ENCODE measurements at places on chromosomes 3 and 15.

- DNase-seq, result peak; percentile 38
Measured at GRCh38 chr3:50008931-50009330, 69.0 kb downstream of the RBM6 start.

- peak; percentile 49 for DNase-seq
Measured at GRCh38 chr3:187742351-187743171, 2.7 kb downstream of the BCL6 start.

- peak; percentile 51 for DNase-seq
Measured at GRCh38 chr3:124620600-124621063, 109.6 kb upstream of the UMPS start.

DNA sequence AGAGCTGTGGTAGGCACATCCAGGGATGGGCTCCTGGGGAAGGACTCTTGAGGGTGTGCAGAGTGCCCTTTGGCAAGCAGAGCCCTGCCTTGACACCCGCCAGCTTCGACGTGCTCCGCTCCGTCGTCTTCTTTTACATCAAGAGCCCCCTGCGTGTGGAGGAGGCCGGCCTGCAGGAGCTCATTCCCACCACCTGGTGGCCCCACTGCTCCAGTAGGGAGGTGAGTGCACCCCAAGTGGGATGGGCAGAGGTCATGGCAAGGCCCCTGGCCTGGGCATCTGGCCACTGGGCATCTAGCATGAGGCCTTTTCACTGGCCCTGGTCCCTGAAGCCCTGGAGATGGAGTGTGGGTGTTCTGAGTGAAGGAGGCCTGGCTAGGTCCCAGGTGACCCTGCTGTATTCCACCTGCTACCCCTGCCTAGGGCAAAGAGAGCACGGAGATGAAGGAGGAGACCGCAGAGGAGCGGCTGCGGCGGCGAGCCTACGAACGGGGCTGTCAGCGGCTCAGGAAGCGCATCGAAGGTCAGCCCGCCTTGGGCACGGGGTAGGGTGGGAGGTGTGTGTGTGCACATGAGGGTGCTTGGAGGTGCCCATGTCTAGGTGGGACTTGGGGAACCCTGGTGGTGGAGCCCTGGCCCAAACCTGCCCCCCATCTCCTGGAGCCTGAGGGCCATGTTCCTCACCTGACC, 12.2 kb downstream of the RNF123 start:
- DNase-seq, result no peak

GRCh38 chr3:330494-331115, 134.0 kb downstream of the CHL1 start:
- no peak for DNase-seq

DNA sequence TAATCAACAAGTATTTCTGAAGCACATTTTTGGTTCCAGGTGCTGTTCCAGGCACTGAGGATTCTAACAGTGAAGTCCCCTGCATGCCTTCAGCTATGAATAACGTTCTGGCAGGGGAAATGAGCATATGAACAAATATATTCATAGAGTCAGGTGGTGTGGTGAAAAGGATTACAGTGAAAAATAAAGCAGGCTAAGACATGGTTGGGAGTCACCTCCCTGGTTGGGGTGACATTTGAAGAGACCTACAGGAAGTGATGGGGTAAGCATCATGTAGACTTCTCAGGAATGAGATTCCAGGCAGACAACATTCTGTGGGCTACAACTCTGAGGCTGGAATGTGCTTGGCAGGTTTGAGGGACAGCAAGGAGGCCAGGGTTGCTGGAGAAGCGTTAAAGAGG, 15.0 kb downstream of the FRMD4B start:
- DNase-seq, result peak; percentile 43

- DNase-seq, result no peak
Measured at GRCh38 chr3:171190668-171191067, 164.1 kb upstream of the SLC2A2 start.

- DNase-seq, result no peak
Measured at GRCh38 chr3:17709236-17709810, 33.1 kb downstream of the TBC1D5 start.

DNA sequence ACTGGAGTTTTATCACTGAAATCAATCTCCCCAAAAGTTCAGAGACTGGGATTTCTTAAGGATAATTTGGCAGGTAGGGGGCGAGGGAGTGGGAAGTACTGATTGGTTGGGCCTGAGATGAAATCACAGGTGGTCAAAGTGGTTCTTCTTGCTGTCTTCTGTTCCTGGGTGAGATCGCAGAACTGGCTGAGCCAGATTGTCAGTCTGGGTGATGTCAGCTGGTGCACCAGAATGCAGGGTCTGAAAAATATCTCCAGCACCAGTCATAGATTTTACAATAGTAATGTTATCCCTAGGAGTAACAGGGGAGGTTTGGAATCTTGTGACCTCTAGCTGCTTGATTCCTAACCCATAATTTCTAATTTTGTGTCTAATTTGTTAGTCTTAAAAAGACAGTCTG, 86.7 kb upstream of the SLC25A36 start:
- DNase-seq, result no peak

DNA sequence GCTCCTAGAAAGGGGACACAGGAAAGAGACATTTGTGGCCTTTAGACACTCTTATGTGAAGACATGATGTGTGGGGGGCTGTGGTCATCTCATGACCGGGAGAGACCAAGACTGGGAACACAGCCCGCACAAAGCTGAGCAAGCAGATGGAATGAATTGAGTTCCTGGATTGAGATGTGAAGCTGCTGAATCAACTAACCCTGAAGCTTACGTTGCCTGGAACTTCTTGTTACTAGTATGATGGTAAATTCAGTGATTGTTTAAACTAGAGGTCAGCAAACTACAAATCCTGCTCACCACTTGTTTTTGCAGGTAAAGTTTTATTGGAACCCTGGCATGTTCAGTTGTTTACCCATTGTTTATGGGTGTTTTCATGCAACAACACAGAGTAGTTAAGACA, 83.4 kb upstream of the BHLHE40 start:
- DNase-seq, result no peak

DNA sequence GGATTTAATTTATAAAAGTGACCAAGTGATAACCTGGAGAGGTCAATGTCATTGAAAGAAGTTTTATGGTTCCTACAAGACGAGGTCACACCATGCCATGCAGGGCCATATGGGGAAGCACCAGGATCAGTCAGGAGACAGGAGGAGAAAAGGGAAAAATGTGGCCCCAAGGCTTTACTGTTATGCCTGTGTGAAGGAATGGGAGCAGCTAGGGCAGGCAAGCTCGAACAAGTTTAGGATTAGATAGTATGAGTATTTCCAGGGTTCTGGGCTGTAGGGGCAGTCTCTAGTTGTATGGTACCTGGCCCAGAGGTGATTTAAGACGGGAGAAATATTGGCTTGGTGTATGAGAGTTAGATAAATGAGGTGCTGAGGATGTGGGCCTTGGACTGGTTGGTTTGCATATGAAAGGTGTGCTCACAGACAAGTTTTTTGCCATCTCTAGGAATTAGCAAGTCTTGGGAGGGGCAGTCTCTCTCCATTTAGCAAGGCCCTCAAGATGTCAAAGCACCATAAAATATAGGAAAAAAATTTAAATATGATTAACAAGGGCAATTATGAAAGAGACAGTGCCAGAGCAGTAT, 36.3 kb upstream of the DCLK3 start:
- no peak for DNase-seq

GRCh38 chr3:188510366-188510765, 356.4 kb downstream of the LPP start:
- DNase-seq, result peak; percentile 70

DNA sequence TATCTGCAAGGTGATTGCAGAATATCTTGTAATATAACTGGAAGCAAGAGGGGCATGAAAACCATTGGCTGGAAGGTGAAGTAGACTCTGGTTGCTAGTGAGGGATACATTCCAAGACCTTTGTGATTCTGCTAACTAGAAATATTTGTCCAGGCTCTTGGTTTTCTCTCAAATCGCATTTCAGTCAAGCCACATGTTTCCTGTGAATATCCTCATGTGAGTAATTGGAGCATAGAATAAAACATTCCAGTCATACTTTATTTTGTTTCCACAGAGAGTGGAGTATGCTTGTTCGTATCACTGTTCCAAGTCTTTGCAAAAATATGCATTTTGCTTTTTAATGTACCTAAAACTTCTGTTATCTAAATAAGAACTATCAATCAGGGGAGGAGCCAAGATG, 850.0 kb downstream of the EPHA3 start:
- DNase-seq, result peak; percentile 73

DNA sequence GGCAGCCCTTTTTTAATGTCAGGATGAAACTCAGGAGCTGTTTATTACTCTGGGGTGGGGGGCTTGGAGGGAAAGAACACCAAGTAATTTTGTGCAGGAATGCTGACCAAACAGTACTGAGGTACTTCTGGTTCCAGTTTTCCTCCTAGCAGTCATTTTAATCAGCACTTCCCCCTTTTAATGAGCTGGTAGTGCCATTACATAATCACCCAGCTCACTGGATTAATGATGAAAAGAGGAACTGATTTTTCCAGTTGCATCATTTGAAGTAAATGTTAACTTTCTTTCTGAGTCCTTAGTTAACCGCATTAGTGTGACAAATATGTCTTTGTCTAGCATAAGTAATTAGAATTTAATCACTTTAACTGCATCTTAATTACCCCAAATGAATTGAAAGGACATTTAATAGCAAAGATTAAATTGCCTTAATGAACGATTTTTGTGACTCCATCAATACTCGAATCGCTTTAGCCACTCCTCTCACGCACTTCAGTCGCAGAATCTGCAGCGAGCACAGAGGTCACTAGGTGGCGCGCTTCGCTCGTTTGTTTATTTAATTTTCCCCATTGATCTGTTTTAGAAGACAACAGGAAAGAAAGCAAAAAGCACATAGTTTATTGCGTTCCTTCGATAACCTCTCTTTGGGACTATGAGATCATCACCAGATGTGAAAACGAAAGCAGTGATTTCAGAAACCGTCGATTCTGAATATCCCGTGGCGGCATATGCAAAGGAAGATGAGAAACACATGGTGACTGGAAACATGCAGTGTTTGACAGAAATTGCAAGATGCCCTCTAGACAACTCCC, 9.8 kb downstream of the ONECUT1 start:
- DNase-seq, result peak; percentile 68

DNA sequence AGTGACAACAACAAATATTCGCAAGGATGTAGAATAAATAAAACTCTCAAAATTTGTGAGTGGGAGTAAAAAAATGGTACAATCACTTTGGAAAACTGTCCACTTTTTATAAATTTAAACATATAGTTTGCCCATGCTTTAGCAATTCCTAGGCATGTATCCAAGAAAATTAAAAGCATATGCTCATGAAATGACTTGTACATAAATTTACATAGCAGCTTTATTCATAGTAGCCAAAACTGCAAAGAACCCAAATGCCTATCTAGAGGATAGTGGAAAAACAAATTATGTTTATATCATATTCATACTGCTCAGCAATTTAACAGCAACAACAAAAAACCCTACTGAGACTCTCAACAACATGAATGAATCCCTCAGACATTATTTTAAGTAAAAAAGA, 363.6 kb upstream of the CCDC54 start:
- DNase-seq, result no peak

DNA sequence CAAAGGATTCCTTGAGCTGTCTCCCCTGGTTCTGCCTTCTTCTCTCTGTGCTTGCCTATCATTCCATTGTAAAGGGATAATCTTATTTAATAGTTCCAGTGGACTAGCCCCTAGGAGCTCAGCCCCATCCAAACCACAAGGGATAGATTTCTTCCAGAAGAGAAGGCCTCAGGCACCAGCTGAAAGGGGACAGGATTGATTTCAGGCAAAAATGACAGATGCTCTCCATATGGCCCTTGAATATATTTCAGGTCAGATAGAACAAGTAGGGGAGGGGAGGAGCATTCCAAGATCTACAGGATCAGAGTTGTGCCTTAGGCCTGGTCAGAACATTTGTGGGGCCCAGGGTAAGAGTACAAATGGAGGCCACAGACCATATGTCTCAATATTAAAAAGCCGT, 85.3 kb downstream of the RPLP1 start:
- DNase-seq, result no peak

DNA sequence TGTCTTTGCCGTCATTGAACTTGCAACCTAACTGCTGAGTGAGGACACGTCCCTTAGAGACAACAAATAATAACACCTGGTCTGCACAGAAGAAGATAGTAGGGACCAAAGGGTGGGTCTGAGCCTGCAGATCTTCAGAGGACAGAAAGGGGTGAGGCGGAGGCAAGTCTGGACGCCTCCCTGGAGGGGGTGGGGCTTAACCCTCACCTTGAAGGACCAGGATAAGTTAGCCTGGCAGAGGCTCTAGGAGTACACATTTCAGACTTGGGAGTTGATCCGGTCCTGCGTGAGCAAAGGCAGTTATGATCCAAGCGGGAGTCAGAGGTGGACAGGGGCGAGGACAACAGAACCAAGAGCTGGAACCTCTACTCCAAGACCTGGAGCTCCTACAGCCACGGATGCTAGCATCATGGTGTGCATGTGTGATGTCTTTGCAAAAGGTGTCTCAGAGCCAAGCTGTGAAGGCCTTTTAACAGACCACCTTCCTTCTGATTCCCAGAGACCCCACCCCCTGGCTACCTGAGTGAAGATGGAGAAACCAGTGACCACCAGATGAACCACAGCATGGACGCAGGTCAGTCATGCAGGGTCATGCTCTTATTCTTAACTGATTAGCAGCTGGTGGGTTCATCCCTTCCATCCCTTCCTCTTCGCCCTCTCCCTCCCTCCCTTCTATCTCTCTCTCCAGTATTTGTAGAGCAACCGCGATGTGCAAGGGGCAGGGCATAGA, 88.0 kb downstream of the AAGAB start:
- no peak for DNase-seq

DNA sequence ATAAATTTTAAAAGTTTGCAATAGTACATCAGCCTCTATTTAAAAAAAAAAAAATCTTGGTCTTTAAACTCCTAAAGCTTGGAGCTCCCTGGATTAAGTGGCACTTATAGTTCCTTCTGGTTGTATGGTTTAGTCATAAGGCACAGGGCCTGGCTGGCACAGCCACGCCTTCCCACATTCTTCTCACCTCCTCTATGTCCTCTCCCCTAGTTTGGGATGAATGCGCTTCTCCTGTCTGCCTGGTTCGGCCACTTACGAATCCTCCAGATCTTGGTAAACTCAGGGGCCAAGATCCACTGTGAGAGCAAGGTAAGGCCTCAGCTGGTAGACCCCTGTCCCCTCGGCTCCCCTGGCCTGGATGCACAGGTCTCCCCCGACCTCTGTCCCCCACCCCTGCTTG, 10.0 kb downstream of the ANKDD1A start:
- DNase-seq, result no peak

- no peak for DNase-seq
Measured at GRCh38 chr15:83810110-83810509, 156.2 kb downstream of the ADAMTSL3 start.

DNA sequence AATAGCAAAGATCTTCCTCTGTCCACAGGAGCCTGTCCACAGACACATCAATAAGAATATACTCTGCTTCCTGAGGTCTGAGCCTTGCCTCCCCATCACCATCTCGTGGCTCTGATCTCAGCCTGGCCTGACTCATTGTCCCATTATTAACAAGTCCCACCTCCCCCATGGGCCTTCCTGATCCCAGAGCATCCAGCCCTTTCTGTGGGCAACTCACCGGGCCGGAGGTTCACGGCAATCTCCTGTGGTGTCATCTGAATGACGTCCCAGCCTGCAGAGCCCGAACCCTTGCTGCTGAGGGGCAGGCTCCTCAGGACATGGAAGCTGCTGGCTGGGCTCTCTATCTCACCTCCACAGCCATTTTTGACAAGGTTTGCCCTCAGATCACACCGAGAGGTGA, 28.1 kb downstream of the ITGB5 start:
- peak; percentile 45 for DNase-seq

- no peak for DNase-seq
Measured at GRCh38 chr3:189340680-189341460, 169.1 kb downstream of the TPRG1 start.

GRCh38 chr3:10774825-10775224, 41.2 kb upstream of the SLC6A11 start:
- no peak for DNase-seq

Data from cardiac fibroblast (primary cell).